ENCODE measurements at places on chromosomes 3 and 15.

DNA sequence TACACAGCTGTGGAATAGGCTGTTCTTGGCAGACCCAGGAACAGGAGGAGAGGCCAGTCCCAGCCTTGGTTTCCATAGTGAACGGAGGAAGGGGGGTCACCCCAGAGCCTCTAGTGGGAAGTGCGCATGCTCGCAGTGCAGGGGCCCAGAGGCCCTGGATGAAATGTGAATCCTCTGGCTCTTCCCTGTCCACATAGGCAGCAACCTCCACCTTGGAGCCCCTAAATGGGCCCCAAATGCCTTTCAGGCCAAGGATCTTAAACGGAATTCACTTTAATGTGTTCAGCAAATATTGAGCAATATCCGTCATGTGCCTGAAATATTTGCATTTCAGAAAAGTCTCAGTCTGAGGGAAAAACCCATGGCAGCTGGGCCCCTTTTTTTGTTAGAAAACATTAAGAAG, 3.3 kb upstream of the NDN start:
- no peak for DNase-seq

GRCh38 chr15:67836477-67836876, 3.4 kb downstream of the RNU6-1 start:
- no peak for DNase-seq

GRCh38 chr3:129621626-129622225, 15.2 kb upstream of the PLXND1 start:
- DNase-seq: no peak

- no peak for DNase-seq
Observed at GRCh38 chr15:45156744-45157455, 27.1 kb downstream of the DUOX1 start.

GRCh38 chr3:135503760-135504686, 461.5 kb upstream of the PPP2R3A start:
- DNase-seq: peak; percentile 13

DNA sequence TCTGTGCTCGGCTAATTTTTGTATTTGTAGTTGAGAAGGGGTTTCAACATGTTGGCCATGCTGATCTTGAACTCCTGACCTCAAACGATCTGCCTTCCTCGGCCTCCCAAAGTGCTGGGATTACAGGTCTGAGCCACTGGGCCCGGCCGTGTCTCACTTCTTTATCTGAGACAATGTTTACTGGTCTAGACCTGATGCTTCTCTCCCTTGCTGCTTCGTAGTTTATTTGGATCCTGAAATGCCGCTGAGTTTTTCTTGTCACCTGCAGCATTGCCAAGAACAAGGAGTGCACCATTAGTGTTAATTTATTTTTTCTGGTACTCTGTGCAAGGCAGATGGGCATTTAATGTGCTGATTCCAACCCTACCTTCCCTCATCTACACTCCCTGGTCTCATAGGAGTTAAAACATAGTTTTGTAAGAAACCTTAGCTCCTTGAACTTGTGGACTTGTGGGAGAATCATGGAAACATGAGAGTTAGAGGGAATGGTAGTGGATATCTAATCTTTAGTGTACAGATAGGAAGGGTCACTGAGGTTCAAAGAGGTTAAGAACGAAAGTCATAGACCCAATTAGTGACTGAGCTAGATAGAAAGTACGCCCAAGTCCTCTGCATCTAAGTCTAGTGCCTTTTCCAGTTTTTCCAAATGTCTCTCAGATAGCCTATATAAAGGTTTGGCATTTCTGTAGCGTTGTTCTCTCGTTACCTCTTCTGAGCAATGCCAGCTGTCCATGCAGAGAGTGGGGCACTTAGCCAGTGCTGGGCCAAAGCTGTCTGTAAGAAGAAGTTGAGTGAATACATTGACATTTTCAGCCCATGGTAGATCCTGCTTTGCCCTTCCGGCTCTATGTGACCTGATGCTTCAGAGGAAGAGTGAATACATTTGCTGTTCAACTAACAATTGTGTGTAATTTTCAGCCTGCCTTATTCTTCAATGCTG, 244.1 kb downstream of the LPP start:
- no peak for DNase-seq

DNA sequence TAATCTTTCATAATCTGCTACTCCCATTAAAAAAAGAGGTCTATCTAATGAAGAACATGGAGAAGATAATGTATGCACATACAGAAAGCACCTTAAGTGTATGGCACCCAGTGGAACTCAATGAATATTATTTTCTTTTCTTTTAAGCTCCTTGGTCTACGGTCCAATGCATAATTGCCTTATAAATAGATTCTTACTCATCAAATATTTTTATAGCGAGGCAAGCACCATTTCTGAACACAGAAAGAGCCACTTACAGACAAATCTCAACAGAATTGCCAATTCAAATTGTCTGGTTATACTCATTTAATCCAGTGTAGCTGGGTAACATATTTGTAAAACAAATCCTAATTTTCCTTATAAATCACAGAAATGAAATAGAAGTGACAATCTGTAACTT, 6.3 kb downstream of the PDZRN3 start:
- no peak for DNase-seq

DNA sequence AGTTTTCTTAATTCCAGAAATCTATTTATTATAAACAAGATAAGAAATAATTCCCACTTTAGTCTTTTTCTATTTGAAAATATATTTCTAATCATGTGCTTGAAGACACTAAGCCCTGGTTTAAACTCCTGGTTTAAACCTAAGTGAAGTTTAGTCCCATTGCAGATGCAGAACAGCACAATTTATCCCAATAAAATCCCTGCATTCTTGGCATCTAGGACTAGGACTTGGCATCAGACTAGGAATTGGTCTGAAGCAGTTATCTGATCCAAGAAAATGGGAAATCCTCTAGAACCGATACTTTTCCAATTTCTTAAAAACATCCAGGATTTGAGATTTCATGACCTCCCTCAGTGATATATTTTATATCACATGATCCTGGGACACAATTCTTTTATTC, 168.8 kb upstream of the VEPH1 start:
- DNase-seq: no peak

- no peak for DNase-seq
Observed at GRCh38 chr15:83745771-83746170, 91.8 kb downstream of the ADAMTSL3 start.

- no peak for DNase-seq
Observed at GRCh38 chr3:181998828-181999227, 287.1 kb downstream of the SOX2 start.

DNA sequence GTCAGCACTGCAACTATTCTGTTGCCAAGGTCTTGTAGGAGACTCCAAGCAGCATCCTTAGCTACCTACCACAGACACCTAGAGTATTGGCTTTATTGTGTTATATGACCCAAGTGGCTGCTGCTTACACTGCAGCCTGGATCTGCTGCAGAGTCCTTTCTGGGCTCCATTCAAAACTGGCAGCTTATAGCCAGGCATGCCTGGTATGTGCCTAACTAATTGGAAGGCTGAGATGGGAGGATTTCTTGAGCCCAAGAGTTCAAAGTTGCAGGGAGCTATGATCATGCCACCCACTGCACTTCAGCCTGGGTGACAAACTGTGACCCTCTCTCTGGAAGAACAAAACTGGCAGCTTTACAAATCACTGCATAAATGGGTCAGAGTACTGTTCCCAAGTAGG, 8.6 kb downstream of the NDUFB4 start:
- DNase-seq: no peak

- no peak for DNase-seq
Observed at GRCh38 chr3:11323813-11324212, 51.6 kb downstream of the ATG7 start.

DNA sequence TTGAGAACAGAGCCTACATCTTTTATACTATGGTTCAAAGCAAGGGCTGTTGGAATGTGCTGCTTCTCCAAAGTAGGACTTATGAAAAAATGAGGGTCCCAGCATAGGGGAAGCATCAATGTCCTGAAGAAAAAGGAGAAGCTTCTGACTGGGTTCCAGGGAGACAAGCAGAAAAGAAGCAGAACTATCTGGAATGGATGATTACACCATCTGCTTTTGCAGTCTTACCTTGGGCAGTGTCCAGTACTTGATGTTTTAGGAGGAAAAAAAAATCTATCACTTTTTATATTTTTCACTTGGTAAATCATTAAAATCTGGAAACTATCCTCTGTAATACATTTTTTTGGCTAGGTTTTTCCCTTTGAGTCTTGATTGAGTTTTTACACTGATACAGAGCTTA, 57.9 kb upstream of the DPH6 start:
- no peak for DNase-seq

DNA sequence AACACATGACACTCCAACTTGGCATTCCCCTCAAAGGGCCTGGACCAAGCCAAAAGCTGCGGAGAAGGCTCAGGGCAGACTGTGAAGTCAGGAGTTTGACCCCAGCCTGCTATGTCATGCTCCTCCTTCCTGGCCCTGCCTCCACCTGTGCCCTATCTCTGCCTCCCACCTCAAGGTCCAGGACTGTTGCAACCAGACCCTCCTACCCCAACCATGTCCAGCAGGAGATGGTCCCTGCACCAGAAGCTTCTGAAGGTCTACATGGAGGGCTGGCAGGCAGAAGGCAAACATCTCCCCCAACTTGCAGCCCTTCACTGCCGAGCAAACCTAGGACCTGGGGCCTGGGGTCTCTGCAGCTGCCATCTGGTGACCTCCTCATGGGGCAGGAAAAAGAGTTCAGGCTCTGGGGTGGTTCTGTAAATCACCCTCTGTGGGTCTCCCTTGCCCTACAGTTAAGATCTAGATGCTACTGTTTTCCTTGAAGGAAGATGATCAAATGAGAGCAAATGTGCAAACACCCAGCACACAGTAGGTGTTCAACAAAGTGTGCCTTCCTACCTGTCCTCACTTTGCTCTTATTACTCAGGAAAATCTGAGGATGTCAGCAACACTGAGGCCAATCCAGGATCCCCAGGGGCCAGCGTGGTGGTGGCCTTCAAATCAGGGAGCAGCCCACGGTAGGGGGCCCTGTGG, 11.5 kb upstream of the CSK start:
- no peak for DNase-seq

GRCh38 chr3:195200010-195200822, 70.7 kb downstream of the XXYLT1 start:
- DNase-seq: no peak

DNA sequence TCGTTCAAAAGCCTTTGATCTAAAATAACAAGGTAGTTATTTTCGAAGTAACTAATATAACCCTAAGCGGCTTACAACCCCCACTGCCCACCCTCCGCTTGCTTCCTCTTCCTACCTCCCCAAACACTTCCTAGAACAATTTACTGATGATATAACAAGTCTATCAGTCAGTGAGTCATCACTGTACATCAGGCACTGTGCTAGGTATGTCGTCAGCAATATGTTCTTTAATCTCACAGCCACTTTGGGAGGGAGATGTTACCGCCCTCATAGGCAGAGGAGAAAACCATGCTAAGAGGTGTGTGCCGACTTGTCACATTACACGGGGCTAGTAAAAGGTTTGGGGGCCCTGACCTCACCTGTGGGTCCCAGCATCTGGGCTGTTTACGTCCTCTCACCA, 381.8 kb downstream of the EPHB1 start:
- no peak for DNase-seq

DNA sequence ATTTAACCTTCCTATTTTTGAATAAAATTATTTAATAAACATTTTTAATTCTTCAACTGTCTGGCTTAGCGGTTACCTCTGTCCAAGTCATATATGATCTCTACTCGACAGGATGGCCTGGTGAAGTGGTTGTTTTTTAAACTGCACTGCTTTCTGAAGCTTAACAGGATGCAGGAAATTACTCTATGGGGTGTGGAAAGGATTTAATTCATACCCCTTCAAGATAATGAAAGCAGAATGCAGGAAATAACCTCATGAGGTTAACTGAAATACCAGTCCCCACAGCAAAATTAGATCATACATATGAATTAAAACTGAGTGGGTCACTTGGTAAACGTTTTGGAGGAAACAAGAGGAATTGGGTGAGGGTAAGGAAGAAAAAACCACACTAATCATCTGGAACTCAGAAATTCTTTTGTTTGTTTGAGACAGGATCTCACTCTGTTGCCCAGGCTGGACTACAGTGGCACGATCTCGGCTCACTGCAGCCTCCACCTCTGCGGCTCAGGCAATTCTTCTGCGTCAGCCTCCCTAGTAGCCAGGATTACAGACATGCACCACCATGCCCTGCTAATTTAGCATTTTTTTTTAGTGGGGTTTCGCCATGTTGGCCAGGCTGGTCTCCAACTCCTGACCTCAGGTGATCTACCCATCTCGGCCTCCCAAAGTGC, 50.1 kb downstream of the LYSMD4 start:
- no peak for DNase-seq

DNA sequence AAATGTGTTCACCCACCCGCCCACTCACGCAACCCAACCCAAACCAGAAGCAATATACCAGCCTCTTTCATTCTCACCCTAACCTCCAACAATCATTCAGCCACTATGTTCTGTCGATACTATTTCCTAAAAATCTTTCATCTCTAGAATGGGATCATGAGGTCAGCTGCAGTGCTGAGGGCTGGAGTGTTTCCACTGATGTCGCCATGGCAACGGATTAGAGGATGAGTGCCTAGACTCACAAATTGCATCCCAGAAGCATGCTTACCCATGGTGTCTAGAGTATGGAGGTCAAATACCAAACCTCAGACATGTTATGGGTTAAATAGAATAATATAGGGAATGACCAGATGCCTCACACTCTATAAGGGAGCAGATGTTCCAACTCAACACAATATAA, 138.5 kb downstream of the GABRB3 start:
- no peak for DNase-seq

DNA sequence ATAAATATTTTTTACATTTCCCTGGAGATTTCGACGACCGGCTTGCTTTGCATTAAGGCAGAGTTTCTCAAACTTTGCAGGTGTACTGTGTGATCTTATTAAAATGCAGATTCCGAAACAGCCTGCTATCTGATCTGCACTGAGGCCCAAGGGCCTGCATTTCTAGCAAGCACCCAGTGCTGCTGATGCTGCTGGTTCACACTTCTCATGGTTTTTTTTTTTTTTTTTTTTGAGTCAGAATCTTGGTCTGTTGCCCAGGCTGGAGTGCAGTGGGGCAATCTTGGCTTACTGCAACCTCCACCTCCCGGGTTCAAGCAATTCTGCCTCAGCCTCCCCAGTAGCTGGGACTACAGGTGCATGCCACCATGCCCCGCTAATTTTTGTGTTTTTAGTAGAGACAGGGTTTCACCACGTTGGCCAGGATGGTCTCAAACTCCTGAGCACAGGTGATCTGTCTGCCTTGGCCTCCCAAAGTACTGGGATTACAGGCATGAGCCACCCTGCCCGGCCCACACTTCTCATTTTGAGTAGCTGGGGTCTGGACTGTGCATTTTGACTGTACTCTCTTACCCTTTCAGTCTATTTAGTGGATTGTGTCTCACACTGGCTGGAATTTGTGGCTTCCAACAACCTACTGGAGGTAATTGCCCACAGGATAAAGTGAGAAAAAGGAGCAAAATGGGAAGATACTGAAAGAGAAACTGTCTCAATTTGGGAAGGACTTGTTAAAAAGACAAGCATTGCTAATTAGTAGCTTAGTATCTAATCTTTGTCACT, 94.1 kb downstream of the ITPR1 start:
- no peak for DNase-seq

GRCh38 chr15:99980752-99981151, 247.5 kb upstream of the LYSMD4 start:
- DNase-seq: no peak

DNA sequence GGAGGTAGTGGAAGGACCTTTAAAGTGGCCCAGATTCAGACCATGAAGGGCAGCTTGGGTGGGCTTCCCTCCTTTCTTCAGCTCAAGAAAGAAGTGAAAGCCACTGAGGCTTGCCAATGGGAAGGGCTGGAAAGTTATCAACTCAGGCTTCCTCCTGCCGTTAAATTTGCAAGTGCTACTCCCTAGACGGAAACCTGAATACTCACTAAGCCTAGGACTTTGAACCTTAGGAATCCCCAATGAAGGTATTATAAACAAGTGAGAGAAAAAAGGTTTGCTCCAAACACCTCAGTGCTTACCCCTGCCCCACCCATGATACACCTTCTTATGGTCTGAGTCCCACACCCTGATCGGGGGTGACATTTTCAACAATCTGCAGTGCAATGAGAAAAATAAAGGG, 396.4 kb downstream of the SHQ1 start:
- no peak for DNase-seq
